ENCODE measurements at places on chromosomes 7 and 10.

GRCh38 chr10:113527211-113527906, 25.5 kb upstream of the HABP2 start:
- DNase-seq: no peak

DNA sequence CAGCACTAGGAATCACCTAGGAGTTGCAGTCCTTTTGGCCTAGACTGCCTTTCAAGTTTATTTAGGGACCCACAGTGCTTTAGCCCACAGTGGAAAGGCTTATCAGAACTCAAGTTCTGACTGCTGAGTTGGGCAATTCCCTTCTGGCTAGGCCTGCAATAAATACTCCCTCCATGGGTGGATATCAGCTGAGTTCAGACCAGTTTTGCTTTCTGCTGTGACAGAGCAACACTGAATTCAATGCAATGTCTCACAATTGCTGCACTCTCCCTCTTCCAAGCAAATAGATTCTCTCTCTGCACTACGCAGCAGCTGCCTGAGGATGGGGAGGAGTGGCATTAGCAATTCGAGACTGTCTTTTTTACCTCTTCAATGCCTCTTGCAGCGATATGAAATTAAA, 1153.3 kb downstream of the SORCS1 start:
- no peak for DNase-seq

- peak; percentile 7 for DNase-seq
These were observed 190.0 kb downstream of the PTPN20 start for GRCh38 chr10:47101196-47101595.

DNA sequence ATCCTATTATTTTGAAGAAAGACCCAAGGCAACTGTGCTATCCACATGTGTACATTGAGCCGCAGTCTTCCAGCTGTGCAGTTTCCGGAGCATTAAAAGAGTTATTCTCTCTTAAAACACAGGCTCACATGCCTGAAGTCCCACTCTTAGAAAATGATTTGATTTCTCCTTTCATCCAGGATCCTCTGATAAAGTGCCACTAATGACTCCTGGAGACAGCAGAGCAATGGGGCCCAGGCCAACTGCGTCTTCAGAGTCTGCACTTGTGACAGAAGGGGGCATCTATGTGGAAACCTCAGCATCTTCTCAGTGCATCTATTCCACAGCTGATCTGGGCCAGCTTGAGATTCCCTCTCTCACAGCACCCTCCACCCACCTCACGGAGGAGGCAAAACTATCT, 482.1 kb upstream of the AKR1E2 start:
- no peak for DNase-seq

DNA sequence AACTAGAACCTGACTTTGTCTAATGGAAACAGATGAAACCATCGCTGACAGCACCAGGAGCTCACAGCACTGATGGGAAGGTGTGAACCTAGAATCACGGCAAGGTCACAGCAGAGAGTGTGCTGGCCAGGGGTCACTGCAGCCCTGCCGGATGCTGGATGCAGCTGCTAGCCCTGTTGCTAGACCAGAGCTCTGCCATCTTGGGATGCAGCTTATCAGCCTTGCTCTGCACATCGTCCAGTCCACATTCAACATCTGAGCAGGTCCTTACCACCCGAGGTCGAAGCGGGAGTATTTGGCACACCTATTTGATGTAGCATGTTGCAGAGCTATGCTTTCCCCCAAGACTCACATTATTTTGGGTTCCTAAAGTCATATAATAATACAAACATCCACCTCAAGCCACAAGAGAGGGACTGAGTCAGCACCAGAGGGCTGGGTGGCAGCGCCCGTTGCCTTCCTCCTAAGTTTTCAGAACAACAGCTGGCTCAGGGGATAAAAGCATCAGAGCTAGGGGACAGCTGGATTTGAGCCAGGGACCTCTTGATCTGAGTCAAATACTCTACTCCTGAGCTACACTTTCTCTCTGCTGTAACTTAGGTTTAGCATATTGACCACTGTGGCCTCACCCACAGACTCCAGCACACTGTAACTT, 135.3 kb downstream of the ZNF467 start:
- DNase-seq: no peak

DNA sequence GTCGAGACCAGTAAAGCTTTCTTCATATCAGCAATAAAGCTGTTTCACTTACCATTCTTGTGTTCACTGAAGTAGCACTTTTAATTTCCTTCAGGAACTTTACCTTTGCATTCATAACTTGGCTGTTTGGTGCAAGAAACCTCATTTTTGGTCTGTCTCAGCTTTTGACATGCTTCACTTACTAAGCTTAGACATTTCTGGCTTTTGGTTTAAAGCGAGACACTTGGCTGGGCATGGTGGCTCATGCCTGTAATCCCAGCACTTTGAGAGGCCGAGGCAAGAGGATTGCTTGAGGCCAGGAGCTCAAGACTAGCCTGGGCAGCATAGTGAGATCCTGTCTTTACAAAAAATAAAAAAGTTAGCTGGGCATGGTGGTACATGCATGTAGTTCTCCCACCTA, 15.8 kb downstream of the PLEKHA1 start:
- DNase-seq: no peak

- no peak for DNase-seq
These were observed 77.1 kb downstream of the GSAP start for GRCh38 chr7:77338883-77339629.

- DNase-seq: no peak
These were observed 92.6 kb upstream of the RNF32 start for GRCh38 chr7:156547884-156548561.

- no peak for DNase-seq
These were observed 48.7 kb downstream of the LSMEM1 start for GRCh38 chr7:112529521-112529920.

- DNase-seq: no peak
These were observed 15.7 kb downstream of the PPP1R3C start for GRCh38 chr10:91617072-91617609.

- DNase-seq: no peak
These were observed 272.3 kb upstream of the SEMA3C start for GRCh38 chr7:81190997-81191768.

DNA sequence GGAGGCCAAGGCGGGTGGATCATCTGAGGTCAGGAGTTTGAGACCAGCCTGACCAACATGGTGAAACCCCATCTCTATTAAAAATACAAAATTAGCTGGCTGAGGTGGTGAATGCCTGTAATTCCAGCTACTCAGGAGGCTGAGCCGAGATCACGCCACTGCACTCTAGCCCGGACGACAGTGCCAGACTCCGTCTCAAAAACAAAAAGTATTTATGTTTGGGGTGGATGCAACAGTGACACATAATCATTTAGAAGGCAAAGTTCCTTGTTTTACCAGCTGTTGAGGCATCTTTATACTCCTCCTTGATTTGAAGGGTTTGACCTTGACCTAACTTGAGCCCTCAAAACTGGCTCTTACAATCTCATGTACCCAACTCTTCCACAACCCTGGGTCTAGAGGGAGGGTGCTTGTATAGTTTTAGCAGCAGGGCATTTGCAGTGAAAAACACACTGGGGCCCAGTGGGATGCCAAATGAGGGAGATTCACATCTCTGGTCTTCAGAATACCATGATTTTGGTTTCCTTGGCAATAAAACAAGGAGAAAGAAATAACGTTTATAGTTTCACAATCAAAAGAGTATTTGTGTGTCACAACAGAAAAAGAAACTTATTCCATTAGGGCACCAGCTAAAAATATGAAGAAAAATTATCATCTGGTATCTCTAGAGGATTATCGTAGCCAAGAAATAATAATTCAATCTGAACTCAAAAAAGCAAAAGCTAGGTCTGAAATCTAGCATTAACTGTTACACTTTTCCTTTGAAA, 14.2 kb upstream of the TMEM254 start:
- DNase-seq: no peak

DNA sequence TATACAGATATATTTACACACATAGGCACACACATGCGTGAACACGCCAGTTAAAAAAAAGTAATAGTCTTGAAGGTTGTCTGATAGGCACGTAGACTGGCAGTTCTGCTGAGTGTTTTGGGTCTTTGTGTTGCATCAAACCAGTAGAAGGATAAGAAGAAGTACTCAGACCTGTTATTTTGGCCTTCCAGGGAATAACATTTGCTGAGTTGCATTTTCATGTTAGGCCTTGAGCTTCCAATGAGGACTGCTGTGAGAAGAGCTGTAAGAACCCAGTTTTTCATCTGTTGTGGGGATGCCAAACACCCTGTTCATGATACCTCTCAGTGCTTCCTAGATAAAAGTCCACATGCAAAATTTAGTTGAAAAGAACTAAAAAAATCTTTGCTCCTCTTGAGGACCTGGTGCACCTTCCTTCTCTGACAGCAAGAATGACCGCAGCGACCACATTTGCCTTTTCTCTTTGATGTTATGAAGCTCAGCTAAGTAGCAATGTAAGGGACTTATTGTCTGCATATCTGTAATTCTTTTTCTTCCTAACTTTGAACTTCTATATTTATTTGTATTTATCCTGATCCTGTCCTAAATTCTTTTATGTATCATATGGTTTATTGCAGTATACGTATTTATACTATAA, 27.2 kb downstream of the HIPK2 start:
- no peak for DNase-seq

DNA sequence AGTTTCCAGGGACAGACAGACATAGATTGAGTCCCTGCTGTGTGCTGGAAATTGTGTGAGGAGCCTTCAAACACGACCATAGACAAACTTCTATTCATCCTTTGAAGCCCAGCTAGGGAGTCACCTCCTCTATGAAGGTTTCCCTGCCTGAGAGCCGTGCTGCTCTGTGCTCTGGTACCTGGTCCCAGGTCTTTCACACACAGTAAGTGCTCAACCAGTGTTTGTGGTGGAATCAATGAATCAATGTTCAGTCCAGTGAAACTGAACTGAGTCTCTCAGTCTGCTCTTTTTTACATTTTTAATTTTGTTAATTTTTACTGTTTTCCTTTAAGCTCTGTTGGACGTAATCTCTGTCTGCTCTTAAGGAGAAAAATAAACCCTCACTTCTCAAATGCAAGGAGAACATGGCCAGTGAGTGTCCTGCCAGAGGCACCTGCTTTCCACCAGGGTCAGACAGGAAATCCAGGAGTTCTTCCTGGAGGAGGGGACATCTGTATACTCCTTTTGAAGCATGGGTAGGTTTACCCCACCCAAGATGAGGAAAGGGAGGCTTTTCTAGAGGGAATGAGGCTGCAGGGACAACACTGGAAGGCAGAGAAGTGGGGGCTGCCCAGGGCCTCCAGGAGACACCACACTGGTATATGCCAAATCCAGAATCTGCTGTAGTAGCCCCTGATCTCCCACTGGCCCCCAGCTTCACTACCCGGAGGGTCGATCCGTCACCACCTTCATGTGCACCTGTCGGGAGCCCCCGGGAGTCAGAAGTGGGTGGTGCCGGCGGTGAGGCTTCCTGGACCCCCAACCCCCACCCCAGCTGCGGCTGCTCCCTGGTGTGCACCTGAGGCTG, 56.3 kb downstream of the MICALL2 start:
- DNase-seq: no peak

DNA sequence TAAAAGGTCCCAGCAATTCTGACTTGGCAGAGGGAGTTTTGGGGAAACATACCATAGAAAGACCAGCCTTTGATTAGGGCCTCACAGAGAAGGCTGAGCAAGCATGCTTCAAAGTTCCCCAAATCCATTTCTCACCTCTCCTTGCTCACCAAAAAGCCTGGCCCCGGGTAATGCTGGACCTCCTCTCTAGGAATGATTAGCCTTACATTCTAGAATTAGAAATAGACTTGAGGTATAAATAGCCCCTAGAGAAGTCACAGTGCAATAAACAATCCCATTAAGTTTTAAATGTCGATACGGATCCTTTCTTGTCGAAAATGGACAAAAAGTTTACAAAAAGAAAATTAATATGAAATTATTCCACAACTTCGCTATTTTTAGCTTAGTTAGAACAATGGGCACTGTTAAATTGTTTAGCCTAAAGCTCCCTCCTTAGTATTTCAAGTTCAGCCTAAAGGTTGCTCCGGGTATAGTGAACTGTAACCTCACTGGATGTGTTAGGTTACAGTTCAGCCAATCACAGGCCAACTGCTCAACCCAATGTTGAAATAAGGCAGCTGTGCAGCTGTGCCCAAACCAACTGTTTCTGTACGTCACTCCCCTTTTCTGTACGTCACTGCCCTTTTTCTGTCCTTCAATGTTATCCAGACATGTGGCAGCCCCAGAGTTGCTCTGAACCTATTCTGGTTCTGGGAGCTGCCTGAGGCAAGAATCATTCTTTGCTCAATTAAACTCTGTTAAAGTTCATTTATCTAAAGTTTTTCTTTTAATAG, 7.9 kb upstream of the GSDME start:
- DNase-seq: no peak

DNA sequence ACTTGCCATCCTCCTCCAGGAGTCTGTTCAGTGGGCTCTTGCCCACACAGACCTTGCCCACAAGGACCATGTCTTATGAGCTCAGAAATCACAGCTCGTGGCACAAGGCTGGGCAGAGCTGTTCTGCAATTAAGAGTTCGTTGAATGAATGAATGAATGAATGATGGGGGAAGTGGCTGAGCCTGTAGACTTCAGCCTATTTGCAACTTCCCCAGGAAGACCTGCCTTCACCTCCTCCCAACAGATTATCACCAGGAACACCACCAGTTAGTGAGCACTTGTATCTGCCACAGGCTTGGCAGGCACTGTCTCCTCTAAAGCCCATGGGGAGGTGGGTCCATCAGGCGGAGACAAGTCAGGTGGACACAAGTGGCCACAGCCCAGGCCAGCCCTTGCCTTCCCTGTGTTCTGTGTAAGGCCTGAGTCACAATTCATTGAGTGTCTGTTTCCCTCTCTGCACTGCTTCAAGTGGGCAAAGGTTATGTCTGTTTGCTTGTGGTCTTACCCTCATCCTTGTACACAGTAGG, 1.8 kb upstream of the FGF8 start:
- DNase-seq: no peak

GRCh38 chr7:7569081-7569527, 2.4 kb downstream of the MIOS start:
- no peak for DNase-seq

GRCh38 chr10:33594475-33594874, 260.0 kb upstream of the NRP1 start:
- DNase-seq: no peak

- no peak for DNase-seq
These were observed 19.3 kb downstream of the PPP1R3C start for GRCh38 chr10:91613411-91614187.

DNA sequence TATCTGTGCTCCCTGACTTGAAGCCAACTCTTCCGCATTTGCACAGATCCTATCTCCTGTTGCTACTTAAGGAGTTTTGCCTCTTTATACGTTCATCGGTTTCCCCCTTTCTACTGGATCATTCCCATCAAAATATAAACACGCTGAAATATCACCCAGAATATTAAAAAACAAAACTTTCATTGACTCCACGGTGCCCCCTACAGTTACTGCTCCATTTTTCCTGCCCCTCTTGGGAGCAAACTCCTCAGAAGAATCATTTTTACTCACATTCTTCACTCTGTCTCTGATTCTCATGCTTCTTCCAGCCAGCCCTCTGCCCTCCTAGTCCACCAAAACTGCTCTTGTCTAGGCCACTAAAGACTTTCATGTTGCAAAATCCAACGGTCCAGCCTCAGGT, 66.4 kb downstream of the MYOF start:
- DNase-seq: no peak

DNA sequence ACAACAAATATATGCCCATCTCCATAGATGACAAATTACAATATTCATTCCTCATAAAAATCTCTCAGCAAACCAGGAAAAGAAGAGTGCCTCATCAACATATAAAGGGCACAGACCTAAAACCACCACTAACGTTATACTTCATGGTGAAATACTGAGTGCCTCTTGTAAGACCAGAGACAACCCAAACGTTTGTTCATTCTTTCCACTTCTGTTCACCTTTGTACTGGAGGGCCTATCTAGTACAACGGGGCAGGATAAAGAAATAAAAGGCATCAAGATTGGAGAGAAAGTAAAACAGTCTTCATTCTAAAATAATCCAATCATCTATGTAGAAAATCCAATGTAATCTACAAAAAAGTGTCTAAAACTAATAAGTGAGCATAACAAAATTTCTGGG, 79.1 kb downstream of the LARP4B start:
- no peak for DNase-seq
